ENCODE measurements at places on chromosomes 4 and X.

GRCh38 chrX:1946974-1947373, 332.1 kb downstream of the ASMT start:
- no peaks in the 10 kb centered on the region for H3K4me1 ChIP-seq
- H3K36me3 ChIP-seq: no peaks in the 10 kb centered on the region
- no peak overlapping the region for H3K27ac ChIP-seq
- H3K27me3 ChIP-seq: no peaks in the 10 kb centered on the region
- no peak overlapping the region for H3K4me3 ChIP-seq

- no peak overlapping the region for H3K4me3 ChIP-seq
- peaks cover 15% of the 10 kb centered on the region for H3K4me1 ChIP-seq
- H3K27me3 ChIP-seq: peaks cover 2% of the 10 kb centered on the region
- no peak for DNase-seq
- H3K27ac ChIP-seq: no peak overlapping the region
Observed at GRCh38 chr4:1081689-1082040, 31.7 kb downstream of the RNF212 start.

DNA sequence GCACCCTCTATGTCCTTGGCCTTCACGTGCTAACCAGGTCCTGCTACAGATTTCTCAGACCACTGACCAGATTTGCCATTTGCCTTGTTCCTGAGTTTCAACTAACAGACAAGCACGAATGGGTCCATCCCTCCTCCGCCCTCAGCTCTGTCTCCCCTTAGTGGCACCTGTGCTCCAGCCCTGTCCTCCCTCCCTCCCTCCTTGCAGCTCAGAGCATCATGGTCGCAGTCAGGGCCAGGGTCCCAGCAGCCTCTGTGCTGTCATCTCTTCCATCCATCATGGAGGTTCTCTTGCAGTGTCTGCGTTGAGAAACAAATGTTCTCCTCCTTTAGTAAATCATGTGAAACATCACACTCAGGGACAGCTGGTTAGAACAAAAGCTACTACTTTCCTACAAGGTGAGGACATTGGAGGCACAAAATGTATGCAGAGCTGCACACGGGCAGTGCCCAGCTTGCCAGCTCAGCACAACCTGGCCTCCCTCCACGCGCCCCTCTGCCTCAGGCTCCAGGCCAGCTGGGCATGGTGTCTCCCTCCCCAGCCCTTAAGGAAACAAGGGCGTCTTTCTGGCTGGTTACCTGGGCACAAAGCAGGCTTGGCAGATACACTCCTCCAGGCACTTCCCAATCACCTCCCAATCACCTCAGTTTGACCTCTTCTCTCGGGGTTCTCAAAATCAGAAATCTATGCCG, 79.5 kb upstream of the ATP6AP2 start:
- H3K27me3 ChIP-seq: no peaks in the 10 kb centered on the region
- no peaks in the 10 kb centered on the region for H3K36me3 ChIP-seq
- no peak overlapping the region for H3K27ac ChIP-seq
- DNase-seq: no peak
- H3K4me1 ChIP-seq: no peaks in the 10 kb centered on the region
- no peak overlapping the region for H3K4me3 ChIP-seq

- H3K36me3 ChIP-seq: peaks cover 2% of the 10 kb centered on the region
- peaks cover 14% of the 10 kb centered on the region for H3K4me1 ChIP-seq
- H3K4me3 ChIP-seq: no peak overlapping the region
- H3K27me3 ChIP-seq: no peaks in the 10 kb centered on the region
- no peak for DNase-seq
Observed at GRCh38 chr4:121693886-121694285, 2.9 kb downstream of the ANXA5 start.

GRCh38 chr4:112550728-112551127, 34.7 kb upstream of the NEUROG2 start:
- no peak for DNase-seq
- no peak overlapping the region for H3K4me3 ChIP-seq
- H3K27me3 ChIP-seq: no peaks in the 10 kb centered on the region
- no peaks in the 10 kb centered on the region for H3K36me3 ChIP-seq
